Upper lobe of left lung (tissue), 6 donors: ENCODE measurements at places on chromosomes 11 and 22. TPM values are rescaled to one million over a fixed set of nuclear protein-coding genes. Genes with fewer than 3 reads are reported as not detected.

The SLC5A12 gene
- total RNA-seq = not detected

The CHEK1 gene
- 3.0 TPM for total RNA-seq

The PHF5A gene
- total RNA-seq = 9.4 TPM

The MOV10L1 gene
- total RNA-seq = 2.3 TPM

The TMEM109 gene
- total RNA-seq = 140 TPM

The IGLL5 gene
- total RNA-seq = 58.5 TPM

DNA sequence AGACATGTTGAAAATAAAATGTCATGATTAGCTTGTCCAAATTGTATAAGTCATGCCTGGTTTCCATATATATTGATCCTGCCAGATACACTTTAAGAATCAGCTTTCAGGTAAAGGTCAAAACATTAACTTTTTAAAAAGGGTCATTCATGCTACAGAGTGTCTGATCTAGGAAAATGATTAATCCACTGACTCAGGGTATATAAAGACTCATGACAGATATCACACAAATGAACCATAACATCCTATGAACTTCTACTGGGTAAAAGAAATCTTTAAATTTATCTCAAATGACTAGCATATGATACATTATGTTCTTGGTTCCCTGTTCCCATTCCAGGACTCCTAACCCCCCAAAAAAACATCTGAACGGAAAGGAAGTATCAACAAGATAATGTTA lies 11.7 kb downstream of the MRTFA start:
- no peak overlapping the region for H3K4me3 ChIP-seq
- DNase-seq = no peak
- H3K4me1 ChIP-seq = peaks cover 18% of the 10 kb centered on the region

DNA sequence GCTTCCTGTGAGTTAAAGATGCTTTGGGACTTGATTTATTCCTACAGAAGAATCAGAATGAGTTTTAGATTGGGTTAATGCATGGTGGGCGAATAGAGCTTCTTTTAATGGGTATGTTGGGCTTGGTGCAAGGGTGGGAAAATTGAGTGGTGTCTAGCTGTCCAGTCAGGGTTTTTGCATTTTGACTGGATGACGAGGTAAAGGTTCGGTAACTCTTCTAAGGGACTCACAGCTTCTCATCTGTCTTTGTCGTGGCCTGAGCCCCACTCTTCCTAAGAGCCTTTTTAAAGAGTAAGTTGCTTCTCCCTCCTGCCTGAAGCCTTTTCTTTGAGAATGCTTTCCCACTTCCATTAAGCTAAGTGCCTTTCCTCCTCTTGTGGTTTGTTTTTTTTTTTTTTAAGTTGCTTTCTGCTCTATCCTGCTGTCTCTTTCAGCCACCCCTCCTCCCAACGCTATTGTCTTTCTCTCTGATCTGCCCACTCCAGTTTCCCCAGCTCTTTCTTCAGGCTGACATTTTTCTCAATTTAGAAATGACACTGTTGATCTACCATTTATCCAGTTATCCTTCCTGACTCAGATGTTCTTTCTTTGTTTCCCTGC lies 1.1 kb downstream of the DPF2 start:
- peak overlapping the region; percentile 97 for H3K27ac ChIP-seq
- H3K4me3 ChIP-seq = peak overlapping the region; percentile 95
- peaks cover 6% of the 10 kb centered on the region for H3K36me3 ChIP-seq
- peaks cover 36% of the 10 kb centered on the region for H3K4me1 ChIP-seq
- no peak for DNase-seq

- no peaks in the 10 kb centered on the region for H3K27me3 ChIP-seq
- DNase-seq = no peak
- no peak overlapping the region for H3K27ac ChIP-seq
Measured at GRCh38 chr11:68044145-68044813, 5.5 kb downstream of the TCIRG1 start.

GRCh38 chr11:69245491-69246345 lies 48.2 kb upstream of the MYEOV start:
- H3K36me3 ChIP-seq = no peaks in the 10 kb centered on the region
- no peak for DNase-seq
- no peak overlapping the region for H3K4me3 ChIP-seq

DNA sequence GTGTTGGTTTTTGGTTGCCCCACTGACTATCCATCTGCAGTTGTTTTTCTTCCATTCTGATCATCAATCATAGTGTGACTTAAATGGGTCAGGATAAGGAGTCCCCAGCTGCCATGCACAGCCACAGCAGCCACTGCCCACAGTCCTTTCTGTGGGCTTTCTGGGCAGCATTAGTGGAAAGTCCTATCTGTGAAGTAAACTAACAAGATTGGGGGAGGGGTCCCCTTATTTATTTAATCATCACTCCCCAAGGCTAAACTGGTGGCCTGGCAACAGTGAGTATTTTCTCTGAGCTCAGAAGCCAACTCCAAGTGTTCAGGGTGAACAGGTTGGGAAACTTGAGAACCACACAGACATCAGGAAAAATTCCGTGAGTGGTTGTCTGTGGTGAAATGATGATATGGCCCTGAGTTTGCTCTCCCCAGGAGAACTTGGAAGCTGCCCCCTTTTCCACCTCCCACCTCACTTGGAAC lies 145.0 kb downstream of the CCDC34 start:
- H3K4me1 ChIP-seq = peaks cover 41% of the 10 kb centered on the region
- H3K27ac ChIP-seq = no peak overlapping the region
- H3K36me3 ChIP-seq = no peaks in the 10 kb centered on the region
- no peak overlapping the region for H3K4me3 ChIP-seq
- no peaks in the 10 kb centered on the region for H3K27me3 ChIP-seq
- DNase-seq = no peak

DNA sequence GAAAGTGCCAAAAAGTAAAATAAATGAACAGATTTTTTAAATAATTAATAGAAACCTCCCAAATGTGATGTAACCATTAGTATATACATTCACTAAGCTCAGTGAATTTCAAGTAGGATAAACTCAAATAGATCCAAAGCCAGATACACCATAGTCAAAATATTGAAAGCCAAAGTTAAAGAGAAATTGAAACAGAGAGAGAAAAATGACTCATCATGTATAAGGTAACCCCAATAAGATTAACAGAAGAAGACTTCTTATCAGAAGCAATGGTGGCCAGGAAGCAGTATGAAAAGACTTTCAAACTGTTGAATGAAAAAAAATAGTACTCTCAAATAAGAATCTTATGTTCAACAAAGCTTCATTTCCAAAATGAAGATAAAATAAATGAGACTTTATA lies 70.5 kb downstream of the LUZP2 start:
- no peaks in the 10 kb centered on the region for H3K4me1 ChIP-seq
- H3K4me3 ChIP-seq = no peak overlapping the region
- no peak for DNase-seq
- H3K27me3 ChIP-seq = no peaks in the 10 kb centered on the region
- H3K27ac ChIP-seq = no peak overlapping the region

DNA sequence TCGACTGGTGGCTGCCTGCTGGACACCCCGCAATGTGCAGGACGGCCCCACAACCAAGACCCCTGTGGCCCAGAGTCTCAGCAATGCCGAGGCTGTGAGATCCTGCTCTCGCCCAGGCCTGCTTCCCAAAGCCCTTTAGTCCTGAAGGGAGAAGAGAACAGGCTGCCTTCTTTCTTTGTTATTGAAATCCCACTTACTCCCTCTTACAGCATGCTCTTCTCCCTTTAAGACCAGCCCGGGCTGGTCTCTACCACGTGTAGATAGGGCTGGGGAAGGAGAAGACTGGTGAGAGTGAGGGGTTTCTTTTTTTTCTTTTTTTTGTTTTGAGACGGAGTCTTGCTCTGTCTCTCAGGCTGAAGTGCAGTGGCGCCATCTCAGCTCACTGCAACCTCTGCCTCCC lies 21.3 kb downstream of the TMEM45B start:
- no peak overlapping the region for H3K4me3 ChIP-seq
- H3K4me1 ChIP-seq = peaks cover 3% of the 10 kb centered on the region
- H3K27ac ChIP-seq = no peak overlapping the region
- no peak for DNase-seq
- H3K36me3 ChIP-seq = no peaks in the 10 kb centered on the region
- H3K27me3 ChIP-seq = no peaks in the 10 kb centered on the region

DNA sequence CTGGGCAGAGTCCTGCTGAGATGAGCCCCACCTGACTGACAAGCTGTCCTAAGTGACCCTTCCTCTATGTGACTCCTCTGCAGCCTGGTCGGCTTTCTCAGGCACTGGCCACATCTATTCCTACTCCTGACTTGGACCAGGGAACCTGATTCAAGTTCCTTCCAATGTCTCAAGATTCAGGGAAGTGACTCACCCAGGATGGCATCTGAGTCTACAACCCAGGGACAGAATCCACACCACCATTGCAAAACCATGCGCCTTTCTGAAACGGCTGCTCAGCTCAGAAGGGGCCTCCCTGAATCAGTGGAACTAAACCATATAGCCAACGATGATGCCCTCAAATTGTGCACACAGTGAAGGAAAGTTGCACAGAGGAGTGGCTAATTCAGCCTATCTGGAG lies 63.9 kb upstream of the CSNK2A3 start:
- no peak overlapping the region for H3K27ac ChIP-seq
- H3K36me3 ChIP-seq = no peaks in the 10 kb centered on the region
- peaks cover 36% of the 10 kb centered on the region for H3K4me1 ChIP-seq
- H3K4me3 ChIP-seq = no peak overlapping the region
- H3K27me3 ChIP-seq = no peaks in the 10 kb centered on the region

DNA sequence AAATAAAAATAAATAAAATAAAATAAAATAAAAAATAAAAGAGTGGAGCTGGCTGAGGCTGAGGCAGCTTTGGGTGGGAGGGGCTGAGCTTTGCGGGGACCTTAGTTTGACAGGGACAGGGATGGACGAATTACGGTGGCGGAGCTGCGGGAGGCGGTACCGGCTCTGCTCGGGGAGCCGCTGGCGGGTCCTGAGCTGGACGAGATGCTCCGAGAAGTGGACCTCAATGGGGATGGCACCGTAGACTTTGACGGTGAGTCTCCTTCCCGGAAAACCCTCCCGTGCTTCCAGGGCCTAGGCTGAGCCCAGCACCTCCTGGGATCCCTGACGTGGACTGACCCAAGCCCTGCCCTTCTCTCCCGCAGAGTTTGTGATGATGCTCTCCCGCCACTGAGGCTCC lies 3.1 kb downstream of the CABP4 start:
- H3K4me1 ChIP-seq = no peaks in the 10 kb centered on the region
- no peaks in the 10 kb centered on the region for H3K27me3 ChIP-seq
- H3K36me3 ChIP-seq = no peaks in the 10 kb centered on the region
- H3K27ac ChIP-seq = no peak overlapping the region
- no peak overlapping the region for H3K4me3 ChIP-seq
- DNase-seq = no peak

GRCh38 chr11:120122924-120123683 lies 14.8 kb downstream of the TRIM29 start:
- H3K27ac ChIP-seq = peak overlapping the region; percentile 38
- DNase-seq = no peak
- no peaks in the 10 kb centered on the region for H3K4me1 ChIP-seq
- H3K36me3 ChIP-seq = no peaks in the 10 kb centered on the region
- H3K4me3 ChIP-seq = no peak overlapping the region

DNA sequence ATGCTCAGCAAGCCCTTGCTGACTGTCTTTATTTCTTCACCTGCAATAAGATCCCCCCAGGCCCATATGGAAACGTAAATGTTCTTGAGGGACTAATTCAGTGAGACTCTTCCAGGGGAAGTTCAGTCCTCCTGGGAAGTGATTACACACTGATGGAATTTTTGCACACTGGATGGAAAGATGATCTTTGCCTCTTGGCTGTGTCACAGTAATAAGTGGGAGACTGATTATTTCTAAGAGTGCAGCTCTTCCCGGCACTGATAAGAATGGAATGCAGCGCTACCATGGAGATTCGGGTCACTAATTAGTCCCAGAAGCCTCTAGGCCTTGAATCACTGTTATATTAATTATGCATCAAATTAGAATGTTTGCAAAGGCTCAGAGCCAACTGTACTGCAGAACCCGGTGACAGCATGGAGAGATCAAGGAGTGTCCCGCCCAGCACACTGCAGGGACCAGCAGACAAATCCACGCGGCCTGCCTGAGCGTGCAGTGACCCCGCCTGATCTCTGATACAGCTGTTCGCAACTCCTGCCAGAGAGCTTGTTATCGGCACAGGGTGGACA lies 178.3 kb downstream of the SNX19 start:
- H3K4me3 ChIP-seq = no peak overlapping the region
- DNase-seq = no peak
- H3K36me3 ChIP-seq = no peaks in the 10 kb centered on the region
- H3K4me1 ChIP-seq = peaks cover 4% of the 10 kb centered on the region
- H3K27me3 ChIP-seq = no peaks in the 10 kb centered on the region

DNA sequence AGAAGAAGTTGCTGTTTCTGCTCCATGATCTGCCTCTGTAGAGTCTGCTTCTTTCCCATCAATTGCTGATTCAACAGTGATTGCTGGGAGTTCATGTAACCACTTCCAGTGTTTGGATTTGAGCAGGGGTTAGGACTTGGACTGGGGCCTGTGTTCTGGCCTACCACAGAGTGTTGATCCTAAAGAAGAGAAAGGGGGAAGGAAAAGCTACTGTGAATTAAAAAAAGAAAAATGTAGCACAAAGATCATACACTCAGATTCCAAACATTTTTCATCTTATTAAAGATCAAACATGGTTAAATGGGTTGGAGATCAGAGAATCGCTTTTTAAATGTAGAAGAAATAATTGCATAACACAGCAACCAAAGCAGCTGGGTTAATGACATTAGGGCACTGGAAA lies 67.6 kb upstream of the MTMR2 start:
- H3K4me1 ChIP-seq = peaks cover 14% of the 10 kb centered on the region
- no peak for DNase-seq
- no peaks in the 10 kb centered on the region for H3K36me3 ChIP-seq
- H3K4me3 ChIP-seq = no peak overlapping the region
- peak overlapping the region; percentile 66 for H3K27ac ChIP-seq
- no peaks in the 10 kb centered on the region for H3K27me3 ChIP-seq

GRCh38 chr11:132588366-132588765 lies 943.9 kb downstream of the OPCML start:
- H3K4me1 ChIP-seq = no peaks in the 10 kb centered on the region
- no peaks in the 10 kb centered on the region for H3K27me3 ChIP-seq
- no peak for DNase-seq

- H3K4me1 ChIP-seq = no peaks in the 10 kb centered on the region
- H3K4me3 ChIP-seq = no peak overlapping the region
- no peak overlapping the region for H3K27ac ChIP-seq
- DNase-seq = no peak
Measured at GRCh38 chr11:26951809-26952515, 42.0 kb upstream of the FIBIN start.

DNA sequence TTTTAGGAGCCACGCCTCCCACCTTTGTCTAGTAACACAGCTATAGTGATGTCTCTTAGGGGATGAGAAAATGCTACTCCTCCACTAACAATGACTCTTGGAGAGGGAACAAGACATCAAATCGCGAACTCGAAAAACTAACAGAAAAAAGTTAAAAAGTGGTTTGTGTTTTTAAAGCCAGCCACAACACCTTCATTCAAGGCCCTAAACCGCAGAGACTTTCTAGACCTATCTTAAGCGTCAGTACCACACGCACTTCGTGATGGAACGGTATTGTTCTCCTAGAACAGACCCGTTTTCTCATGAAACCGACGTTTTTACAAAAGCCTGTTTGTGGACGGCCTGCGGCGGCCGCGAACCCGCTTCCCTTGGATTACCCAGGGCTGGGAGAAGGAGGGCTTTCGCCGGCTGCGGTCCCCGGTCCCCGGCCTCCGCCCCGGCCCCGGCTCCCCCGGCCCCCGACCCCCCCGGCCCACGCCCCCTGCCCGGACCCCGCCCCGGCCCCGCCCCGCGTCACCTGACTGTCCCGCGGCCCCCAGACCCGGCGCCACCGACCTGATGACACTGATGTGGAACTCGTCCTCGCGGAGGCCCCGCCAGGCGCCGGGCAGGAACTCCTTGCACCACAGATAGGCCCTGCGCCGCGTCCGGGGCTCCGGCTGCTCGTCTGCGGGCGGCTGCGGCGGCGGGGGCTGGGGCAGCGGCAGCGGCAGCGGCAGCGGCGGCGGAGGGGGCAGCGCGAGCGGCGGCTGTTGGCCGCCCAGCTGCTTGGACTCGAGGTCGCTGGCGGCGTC lies 718 bp downstream of the CHKA start:
- DNase-seq = peak; percentile 93
- H3K27ac ChIP-seq = peak overlapping the region; percentile 97
- H3K27me3 ChIP-seq = no peaks in the 10 kb centered on the region
